ENCODE measurements at places on chromosomes 3 and 15.

- DNase-seq: no peak
Observed at GRCh38 chr3:172931746-172932285, 181.3 kb downstream of the ECT2 start.

GRCh38 chr3:48404440-48405342 is 25.2 kb downstream of the PLXNB1 start:
- DNase-seq: no peak

DNA sequence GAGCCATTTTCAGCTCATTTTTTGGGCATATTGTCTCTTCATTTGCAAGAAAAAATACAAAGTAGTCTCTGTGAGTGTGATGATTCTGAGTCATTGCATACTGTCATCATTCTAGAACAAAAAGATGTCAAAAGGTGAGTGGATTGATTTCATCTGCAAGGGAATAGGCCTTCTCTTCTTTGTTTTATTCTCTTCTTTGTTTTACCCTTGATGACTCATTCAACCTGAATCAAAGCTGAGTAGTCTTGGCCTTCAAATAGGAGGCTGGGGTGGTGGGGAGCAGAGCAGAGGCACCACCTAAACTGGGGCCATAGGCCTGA is 25.4 kb downstream of the CYP19A1 start:
- no peak for DNase-seq

DNA sequence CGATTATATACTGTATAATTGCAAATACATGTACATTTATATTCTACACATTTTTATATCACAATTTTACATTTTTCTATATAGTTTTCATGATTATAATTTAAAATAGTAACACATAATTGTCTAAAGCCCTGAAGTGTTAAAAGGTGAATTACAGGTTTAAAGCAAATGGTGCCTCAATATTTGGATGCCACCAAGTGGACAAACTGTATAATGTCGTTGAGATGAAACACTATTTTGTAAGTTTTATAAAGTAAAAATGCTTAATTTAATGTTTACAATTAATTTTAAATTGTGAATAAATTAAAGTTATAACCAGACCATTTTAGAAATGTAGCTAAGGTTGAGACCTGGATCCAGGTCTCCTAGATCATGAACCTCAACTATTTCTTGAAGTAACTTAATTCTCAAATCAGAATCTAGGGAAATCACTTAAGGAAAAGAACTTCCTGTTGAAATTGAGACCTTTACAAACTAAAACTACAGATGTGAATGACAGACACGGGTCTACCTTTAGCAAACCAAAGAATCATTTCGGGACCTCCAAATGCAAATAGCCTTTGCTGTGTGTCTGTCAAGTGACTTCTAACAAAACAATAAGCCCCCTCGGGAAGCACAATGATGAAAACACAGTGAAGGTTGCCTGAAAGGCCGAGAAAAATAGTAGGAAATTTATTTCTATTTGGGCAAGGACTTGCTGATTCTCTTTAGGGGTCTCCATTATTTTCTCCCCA is 37.8 kb downstream of the EHHADH start:
- DNase-seq: no peak

DNA sequence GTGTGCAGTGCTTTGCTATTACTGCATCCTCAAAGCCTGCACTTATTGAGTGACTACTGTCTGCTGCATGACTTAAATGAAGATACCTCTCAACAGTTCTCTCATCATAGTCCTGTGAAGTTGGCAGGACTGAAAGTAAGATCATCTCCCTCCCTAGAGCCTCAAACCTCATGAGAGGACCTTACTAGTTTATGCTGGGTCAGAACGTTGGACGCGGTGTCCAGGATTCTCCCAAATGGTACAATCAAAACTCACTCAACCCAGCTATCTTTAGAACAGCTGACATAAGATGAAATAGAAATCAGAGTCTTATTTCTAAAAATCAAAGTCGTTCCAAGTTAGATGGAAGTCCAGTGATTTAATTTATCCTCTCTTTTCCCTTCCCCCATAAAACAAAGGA is 219.7 kb downstream of the PDZRN3 start:
- DNase-seq: no peak

- DNase-seq: no peak
Observed at GRCh38 chr3:3064297-3064696, 45.9 kb downstream of the IL5RA start.

GRCh38 chr15:75455982-75456531 is 4.6 kb upstream of the SIN3A start:
- peak; percentile 38 for DNase-seq

DNA sequence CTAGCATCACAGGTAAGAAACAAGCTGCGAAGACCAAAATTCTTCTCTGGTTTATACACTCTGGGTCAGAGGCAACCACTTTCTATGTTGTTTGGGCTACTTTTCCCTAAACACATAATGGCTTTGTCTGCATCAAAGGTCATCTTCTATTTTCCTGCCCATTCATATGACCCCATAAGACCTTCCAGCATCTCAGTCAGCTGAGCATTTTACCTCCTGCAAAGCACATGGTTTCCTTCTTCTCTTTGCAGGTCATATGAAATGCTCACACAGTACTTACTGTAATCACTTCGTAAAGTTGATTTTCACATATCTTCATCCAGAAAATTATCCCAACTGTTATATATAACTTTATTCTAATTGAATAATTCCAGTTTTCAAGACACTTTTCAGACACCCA is 34.8 kb downstream of the LIPC start:
- DNase-seq: no peak

GRCh38 chr15:33533197-33533596 is 222.4 kb downstream of the RYR3 start:
- DNase-seq: no peak

DNA sequence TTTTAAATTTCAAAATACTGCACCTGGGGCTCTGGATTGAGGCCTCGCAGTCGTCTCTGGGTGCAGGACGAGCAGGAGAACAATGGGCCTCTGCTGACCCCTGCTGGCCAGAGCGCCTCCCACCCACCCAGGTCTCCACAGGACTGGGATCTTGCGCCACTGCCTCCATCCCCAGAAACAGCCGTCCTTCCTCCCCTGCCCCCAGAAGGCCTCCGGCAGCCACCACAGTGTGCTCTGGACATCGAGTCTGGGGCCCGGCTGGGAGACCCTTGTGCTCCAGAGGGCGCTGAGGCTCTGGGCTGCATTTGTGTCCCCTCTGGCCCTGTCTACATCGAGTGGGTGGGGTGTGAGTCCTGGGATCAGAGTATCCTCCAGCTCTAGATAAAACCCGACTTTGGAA is 6.7 kb upstream of the ACSBG1 start:
- DNase-seq: peak; percentile 85

DNA sequence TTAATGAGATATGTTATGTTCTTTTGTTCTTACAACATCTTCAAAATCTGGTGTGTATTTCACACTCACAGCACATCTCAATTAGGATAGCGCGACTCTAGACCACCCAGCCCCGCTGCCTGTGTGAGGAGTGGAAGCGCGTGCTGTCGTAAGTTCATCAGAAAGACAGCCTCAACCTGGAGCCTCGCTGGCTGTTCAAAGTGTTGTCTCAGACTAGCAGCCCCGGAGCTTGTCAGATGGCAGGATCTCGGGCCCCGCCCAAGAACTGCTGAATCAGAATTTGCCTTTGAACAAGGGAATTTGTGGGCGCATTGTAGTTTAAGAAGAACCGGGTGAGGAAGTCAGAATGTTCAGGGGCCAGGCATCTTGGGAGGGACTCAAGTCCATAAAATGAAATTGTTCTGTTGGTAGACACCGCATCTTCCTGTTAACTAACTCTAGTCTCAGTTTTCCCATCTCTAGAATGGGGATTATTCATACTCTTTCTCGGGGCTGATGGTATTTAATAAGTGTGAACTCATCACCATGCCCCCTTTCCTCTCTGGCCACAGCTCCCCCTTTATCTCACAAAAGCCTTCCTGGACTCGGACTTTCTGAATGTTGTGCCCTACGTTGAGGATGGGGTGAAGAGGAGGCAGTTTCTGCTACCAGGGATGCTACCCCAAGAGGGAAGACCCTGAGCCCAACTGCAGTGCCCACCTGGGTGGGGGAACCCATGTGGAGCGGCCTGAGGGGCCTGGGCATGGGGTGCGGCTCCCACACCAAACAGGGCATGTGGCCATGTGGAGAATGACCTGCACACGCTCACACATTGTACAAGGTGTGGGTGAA is 40.4 kb downstream of the BHLHE40 start:
- DNase-seq: peak; percentile 83

GRCh38 chr15:80712956-80713355 is 17.8 kb downstream of the ABHD17C start:
- no peak for DNase-seq

GRCh38 chr15:80530737-80531365 is 126.7 kb downstream of the ARNT2 start:
- DNase-seq: no peak

GRCh38 chr15:87374339-87374738 is 882.2 kb downstream of the NTRK3 start:
- DNase-seq: no peak

DNA sequence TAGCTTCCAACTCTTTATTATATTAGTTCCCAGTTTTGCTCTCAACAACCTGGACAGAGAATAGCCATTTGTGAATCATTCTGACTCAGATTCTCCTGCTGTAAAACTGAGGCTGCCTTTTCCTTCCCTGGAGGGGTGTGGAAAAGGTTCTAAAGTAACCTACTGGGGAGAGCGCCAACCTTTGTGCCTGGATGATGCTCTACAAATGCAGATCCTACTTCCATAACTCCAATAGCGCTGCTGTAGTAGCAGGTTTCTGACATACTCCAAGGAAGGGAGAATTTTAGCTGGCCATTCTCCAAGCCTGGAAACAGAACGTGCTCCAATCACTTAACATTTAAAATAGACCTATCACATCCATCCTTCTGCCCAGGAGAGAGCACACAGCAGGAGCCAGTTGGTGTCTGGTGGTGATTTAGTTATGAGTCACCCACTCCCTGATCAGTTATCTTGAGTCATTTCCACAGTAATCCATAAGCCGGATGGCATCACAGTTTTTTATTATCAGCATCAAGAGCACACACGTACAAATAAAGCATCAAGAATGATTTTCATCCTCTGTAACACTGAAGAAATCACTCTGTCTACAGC is 38.3 kb downstream of the MYH15 start:
- DNase-seq: no peak

DNA sequence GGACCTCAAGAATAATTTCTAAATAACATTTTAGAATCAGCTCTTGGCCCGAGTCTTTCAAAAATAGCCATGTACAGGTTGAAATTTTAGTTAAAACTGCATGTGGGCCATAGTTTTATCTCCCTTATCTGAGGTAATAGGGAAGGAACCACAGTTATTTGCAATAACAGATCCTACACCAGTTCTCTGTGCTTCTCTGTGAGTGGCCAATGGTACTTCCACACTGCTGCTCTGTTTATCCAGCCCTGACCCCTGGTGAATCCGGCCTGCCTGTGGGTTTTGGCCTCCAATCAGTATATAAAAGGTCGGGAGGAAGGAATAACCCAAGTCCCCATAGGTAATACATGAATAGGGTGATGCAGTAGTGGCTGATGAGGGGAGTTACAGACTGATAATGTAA is 48.0 kb upstream of the TNIK start:
- no peak for DNase-seq

DNA sequence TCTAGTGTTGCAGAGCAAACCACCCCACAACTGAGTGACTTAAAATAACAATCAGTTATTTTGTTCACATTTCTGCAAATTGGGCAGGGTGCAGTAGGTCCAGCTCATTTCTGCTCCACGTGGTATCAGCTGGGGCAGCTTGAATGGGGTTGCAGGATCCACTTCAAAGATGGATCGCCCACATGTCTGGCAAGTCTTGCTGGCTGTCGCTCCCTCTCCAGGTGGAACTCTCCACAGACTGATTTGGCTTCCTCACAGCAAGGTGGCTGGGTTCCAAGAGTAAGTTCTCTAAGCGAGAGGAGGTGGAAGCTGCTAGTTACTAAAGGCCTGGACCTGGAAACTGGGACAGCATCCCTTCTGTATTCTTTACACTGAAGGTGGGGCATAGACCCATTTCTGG is 213.3 kb downstream of the SLC9A9 start:
- no peak for DNase-seq

GRCh38 chr15:51702710-51703109 is 21.4 kb downstream of the SCG3 start:
- DNase-seq: no peak

DNA sequence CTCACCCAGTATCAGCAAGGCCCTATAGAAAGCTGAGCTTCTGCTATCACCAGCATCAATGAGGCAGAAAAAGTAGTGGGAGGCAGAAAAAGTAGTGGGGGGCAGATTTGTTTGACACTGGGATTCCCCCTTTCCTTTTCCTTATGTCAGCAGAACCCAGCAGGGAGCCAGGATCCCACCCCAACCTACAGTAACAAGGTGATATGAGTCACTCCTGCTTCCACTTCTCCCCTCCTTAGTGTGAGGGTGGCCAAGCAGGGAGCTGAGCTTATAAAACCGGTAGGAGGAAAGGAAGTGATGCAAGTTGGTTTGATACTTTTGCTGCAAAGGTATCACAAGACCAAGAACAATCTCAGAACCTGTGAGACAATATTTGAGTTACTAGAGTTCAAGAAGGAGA is 128.7 kb downstream of the SCAPER start:
- no peak for DNase-seq

DNA sequence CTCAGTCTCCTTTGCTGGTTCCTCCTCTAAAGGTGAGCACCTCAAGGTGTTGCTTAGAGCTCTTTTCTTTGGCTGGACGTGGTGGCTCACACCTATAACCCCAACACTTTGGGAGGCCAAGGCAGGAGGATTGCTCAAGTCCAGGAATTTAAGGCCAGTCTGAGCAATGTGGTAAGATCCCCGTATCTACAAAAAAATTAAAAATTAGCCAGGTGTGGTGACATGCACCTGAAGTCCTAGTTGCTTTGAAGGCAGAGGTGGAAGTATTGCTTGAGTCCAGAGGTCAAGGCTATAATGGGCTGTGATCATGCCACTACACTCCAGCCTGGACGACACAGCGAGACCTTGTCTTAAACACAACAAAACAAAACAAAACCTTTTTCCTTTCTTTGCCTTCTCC is 28.3 kb downstream of the TOPBP1 start:
- no peak for DNase-seq

DNA sequence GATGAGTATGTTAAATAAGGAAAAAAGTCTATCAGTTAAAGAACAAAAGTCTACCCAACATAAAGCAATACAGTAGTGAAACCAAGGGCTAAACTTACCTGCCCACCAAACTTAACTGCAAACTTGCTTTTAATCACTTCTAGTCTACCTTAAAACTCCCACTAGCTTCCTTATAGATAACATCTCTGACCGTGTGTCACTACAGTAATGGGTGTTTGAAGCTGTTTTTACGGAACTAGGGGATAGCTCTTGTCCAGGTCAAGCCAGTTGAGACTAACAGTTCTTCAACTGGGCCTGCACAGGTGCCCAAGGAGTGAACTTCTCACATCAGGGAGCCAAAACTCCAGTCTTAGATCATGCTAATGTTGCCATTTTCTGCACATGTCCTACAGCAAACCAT is 132.3 kb downstream of the ZNF385D start:
- no peak for DNase-seq

GRCh38 chr3:198081421-198081844 is 121.4 kb downstream of the LMLN start:
- DNase-seq: no peak

GRCh38 chr3:70057426-70057825 is 57.9 kb downstream of the SAMMSON start:
- no peak for DNase-seq

Data from activated CD4-positive, alpha-beta T cell treated with anti-CD3 and anti-CD28 coated beads, Interleukin-2, amount 50 U/mL, for 1 hour (primary cell).